ENCODE measurements at places on chromosomes 11 and 22.

GRCh38 chr11:64659417-64660144, 63.4 kb downstream of the NRXN2 start:
- no peak for DNase-seq

- DNase-seq: peak; percentile 93
Observed at GRCh38 chr11:126718276-126718675, 282.3 kb downstream of the KIRREL3 start.

DNA sequence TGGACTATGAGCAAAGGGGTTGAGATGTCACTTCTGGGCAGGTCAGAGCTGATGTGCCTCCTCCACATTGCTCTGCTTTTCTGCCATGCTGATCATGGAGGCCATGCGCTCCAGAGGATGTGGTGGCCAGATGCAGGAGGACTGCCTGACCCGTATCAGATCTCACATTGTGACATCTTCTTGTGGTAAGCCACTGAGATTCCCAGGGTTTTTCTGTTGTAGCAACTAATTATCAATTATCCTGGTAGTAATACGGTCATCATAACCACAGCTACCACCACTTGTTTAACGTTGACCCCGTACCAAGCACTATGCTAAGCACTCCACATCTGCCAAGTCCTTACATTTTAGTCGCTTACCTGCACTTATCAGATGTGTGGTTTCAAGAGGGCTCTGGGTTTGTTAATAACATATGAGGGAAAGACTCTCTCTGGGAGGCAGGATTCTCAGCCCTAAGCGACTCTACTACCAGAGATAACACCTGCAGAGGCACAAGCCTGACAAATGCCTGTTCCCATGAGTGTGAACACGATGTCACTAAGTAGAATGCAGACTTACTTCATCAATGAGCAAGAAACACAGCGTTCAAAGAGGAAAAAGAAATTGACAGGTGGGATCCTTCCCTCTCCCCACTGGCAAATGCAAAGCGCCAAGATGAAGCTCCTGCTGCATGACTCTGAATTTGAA, 63.6 kb upstream of the TIMP3 start:
- no peak for DNase-seq

DNA sequence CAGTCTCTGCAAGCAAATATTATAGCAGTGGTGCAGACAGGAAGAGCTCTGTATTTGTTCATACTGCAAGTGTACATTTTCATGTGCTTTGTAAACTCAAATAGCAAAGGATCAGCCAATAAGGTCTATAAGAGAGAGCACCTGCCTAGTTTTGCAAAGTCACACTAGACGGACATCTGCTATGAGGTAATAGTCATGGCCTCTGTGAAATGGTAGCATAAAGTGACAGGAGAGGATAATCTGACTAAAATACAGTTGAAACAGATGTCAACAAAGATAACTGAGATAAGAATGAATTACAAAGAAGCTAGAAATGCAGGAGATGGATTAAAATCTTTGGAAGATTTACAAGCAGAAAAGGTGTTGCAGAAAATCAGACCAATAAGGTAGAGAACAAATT, 70.6 kb upstream of the SPON1 start:
- DNase-seq: no peak

- no peak for DNase-seq
Observed at GRCh38 chr11:68859123-68859522, 17.4 kb upstream of the CPT1A start.

GRCh38 chr11:86923999-86924766, 31.0 kb downstream of the FZD4 start:
- no peak for DNase-seq

GRCh38 chr11:18000760-18001159, 12.1 kb downstream of the SERGEF start:
- DNase-seq: no peak

- DNase-seq: no peak
Observed at GRCh38 chr11:83241291-83241946, 44.7 kb downstream of the CCDC90B start.
